NCI-H187 (cell line): ENCODE measurements at places on chromosomes 5 and 9.
A peak's percentile ranks its signal among the peaks of the same experiment; 100 is the strongest.

- peak; percentile 49 for DNase-seq
Observed at GRCh38 chr9:77751341-77752091, 103.4 kb upstream of the GNA14 start.

DNA sequence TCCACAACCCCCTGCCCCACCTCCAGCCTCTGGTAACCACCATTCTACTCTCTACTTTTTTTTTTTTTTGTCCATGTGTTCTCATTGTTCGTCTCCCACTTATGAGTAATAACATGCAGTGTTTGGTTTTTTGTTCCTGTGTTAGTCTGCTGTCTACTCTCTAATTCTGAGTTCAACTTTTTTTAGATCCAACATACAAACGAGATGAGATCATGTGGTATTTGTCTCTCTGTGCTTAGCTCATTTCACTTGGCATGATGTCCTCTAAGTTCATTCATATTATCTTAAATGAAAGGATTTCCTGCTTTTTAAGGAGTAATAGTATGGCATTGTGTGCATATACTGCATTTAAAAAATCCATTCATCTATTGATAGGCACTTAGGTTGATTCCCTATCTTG lies 130.9 kb downstream of the NMUR2 start:
- DNase-seq = no peak

DNA sequence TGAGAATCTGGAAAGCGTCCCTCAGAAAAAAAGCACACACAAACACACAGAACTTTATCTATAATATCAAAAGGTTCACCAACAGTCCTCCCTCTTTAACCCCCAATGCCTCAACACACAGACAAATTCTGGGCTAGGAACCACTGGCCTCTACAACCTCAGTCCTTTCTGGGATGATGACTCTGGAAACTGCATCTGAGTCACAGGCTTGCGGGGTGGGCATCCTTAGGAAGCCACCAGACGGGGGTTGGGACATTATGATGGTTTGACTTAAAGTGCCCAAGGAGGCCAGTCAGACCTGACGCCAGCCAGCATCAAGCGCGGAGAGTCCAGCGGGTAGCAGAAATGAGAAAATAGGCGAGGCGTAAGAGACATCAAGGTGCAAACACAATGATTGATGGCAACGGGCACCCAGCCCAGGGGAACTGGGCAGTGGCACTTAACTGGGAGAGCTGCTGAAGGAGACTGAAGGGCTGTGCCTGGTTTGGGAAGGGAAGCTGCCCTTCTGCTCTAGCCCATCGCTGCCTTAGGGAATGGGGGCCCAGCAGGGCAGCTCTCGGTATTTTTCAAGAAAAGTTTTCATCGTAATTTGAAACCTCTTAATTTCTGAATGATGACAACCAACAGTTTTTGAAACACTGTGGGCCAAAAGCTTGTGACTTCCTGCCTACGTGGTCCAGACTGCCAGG lies 20.7 kb downstream of the SPRY4 start:
- no peak for DNase-seq

- DNase-seq = no peak
Observed at GRCh38 chr9:6894135-6894534, 136.4 kb downstream of the KDM4C start.

DNA sequence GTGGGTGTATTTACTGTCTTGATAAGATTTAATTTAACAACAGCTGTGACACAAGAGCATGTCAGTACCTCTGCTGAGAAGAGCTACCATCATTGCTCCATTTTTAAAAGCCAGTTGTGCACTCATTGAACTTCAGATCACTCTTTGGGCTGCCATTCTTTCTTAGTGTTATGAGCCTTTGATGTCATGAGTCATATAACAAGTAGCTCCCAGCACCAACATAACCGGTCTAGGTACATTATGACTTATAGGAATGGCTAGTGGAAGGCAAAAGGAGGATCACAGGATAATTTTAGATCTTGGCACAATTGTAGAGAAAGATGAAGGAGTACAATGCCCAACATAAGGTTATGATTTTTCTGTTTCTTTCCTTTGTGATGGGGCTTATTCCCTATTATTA lies 170.8 kb upstream of the FBN2 start:
- no peak for DNase-seq

DNA sequence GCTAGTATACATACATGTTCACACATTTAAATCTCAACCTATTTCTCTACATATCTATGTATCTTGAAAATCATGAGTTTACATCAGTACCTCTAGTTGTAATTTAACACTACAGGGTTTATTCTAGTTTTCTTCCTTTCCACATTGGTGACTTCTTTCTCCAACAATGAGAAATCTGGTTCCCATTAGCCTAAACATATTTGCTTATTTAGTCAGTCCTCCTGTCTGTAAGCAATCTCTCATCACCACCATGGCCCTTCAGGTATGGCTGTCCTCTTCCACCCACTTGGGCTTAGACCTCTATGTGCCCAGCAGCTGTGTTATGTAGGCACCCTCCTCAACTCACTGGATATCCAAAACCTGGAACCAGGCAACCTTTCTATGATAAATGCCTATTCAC lies 8.0 kb upstream of the SPATA31D1 start:
- DNase-seq = no peak

- no peak for DNase-seq
Observed at GRCh38 chr9:10612641-10613398, at the start of gene PTPRD. Gene PTPRD, minus strand, starts transcription at chr9:10613002.

GRCh38 chr9:115042781-115043509 lies 75.0 kb downstream of the TNC start:
- DNase-seq = no peak

GRCh38 chr5:124747791-124748686 lies 1.6 kb upstream of the ZNF608 start:
- no peak for DNase-seq

DNA sequence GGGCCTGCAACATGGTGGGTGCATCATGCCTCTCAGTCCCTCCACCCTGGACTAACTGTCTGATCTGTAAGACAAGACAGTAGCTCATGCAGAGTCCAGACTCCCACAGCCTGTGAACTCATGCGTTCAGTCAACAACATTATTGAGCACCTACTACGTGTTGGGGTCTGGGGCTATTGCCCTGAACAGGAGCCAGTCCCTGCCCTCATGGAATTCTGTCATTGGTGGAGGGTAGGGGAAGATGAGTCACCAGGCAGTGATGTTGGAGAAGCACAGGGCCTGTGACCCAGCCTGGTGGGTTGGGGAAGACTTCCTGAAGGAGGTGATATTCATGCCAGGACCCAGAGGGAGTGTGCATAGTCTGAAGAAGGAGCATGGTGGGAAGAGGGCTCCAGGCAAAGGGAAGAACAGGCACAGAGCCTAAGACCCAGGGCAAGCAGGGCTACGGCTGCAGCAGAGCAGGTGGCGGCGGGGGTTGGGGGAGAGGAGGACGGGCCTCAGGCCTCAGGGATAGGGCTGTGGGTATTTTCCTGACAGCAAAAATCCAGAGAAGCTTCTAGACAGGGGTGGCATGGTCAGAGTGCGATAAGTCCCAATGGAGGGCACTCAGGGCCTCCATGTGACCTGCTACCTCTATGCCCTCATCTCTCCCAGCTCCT lies 26.7 kb upstream of the PSD2 start:
- no peak for DNase-seq

DNA sequence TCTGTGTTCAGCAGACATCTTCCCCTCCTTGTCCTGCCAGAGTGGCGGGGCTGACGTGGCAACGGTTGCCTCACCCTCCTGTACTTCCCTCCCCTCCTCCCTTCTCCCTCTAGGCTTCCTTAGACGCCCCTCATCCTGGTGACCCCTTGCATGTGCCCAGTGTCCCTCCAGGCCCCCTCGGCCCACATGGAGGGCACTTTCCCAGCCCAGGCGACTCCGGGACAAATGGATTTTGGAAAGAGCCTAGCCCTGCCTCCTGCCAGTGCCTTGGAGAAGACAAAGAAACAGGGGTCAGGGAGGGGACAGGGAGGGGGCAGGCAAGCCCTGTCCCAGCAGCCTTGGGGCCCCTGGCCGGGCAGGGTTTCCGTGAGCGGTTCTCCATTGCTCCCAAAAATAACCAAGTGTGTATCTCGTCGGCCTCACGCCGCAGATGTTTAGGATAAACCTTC lies 38.3 kb upstream of the NEURL1B start:
- no peak for DNase-seq

DNA sequence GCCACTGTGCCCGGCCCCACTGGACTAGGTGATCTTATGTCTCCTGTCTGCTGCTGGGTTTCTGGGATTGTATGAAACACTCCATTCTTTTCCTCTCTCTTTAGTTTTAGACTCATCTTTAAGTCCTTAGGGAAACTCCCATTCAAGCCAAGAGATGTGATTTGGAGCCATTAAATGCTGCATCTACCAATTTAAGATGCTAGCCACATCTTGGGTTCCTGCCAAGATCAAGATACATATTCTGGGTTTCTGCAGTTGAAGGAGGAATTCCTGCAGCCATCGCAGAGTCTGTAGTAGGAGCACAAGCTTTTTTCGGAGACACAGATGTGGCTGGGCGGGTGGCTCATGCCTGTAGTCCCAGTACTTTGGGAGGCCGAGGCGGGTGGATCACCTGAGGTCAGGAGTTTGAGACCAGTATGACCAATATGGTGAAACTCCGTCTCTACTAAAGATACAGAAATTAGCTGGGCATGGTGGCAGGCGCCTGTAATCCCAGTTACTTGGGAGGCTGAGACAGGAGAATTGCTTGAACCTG lies 23.2 kb downstream of the STXBP1 start:
- no peak for DNase-seq

DNA sequence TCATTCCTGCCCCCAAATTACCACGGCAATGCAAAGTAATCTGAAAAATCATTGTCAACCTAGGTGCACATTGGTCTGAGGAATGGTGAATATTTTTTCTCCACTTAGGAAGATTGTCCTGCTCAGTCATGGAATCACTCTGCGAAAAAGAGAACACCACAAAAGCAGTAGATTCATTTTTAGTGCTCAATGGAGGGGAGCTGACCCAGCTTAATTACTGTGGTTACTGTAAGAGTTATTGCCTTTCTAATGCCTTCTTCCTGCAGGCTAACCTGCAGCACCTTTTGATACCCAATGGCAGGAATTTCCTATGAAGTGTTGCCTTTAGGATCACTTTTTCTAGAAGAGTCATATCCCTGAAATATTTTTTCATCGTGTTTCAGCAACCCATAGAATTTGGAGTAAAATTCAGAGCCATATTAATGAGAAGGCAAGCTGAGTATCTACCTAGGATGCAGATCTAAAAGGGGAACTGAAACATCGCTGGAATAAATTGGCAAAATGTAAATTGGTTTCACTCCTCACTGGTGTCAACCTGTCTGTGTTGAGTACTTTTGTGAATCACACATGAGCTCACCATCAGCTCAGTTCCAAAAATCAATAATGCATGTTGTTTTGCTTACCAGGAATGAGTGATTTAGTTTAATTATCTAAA lies 464.5 kb downstream of the CSNK1G3 start:
- no peak for DNase-seq

DNA sequence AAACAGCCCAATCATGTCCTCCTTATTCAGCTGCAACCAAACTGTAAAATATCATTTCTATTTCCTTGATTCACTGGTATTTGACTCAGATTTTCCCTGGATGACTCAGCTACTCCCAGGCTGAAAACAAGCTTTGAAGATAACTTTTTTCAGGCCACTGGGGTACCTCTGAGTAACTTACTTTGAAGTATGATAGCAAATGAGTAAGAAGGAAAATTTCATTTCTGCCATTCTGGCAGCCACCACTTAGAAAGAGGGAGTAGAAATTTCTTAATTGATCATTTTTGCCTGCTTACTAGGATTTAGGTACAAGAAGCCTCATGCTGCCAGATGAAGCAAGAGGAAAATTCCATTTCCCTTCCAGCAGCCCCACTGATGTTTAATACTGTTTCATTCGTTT lies 247.4 kb downstream of the PRELID2 start:
- DNase-seq = no peak

DNA sequence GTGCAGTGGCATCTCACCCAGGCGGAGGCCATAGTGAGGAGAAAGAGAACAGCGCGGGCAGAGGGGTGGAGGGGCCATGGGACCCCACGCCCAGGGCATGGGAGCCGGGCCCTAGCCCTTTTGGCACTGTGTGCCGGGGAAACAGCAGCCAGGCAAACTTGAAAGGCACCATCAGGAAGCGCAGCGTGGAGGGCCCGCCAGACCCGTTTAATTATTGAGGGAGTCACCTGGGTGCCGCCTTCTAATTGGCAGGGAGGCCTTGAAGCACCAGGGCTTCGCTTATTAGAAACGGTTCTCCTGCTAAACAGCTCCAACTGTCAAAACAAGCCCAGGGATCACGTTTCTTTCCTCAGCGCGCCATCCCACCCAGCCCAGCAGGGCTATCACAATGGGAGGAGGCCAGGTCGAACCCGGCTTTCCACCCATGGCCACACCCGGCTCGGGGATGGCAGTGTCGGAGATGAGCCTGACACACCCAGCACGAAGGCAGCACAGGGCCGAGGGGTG lies 104.6 kb upstream of the SARDH start:
- DNase-seq = no peak

GRCh38 chr9:83430681-83431080 lies 107.5 kb downstream of the FRMD3 start:
- DNase-seq = no peak

DNA sequence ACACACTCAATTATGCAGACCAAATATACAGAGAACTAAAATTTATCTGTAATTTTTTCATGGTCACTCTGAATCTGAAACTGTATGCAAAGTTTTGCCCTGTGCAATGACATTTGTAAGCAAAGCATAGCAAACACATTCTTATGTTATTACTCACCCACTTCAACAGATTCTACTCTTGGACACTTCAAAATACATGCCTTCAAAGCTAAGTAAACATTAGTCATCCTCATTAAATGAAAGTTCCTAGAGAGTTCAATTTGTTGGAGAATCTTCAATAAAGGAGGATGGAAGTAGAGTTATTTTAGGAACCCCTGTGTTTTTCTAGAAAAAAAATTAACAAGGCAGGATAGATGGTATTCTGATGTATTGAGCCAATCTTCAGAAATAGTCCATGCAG lies 639.7 kb upstream of the C9orf72 start:
- DNase-seq = no peak

GRCh38 chr9:4550777-4551484 lies 60.7 kb downstream of the SLC1A1 start:
- no peak for DNase-seq

DNA sequence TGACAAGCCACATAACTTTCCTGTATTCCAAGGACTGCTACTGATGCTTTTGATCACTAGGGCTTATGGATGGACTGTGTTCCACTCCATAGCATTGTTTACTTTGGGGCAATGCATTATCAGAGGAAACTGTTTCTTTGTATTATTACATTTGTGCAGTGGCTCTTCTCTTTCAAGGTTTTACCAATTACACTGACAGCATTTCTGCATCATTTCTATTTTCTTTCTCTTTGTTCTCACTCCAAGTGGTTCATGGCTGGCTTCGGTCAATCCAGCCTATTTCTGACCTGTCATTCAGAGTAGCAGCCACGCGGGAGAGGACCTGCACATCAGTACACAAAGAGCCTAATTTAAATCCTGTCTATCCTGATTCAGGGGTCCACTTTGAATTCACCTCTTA lies 711.0 kb downstream of the TLE4 start:
- DNase-seq = no peak

DNA sequence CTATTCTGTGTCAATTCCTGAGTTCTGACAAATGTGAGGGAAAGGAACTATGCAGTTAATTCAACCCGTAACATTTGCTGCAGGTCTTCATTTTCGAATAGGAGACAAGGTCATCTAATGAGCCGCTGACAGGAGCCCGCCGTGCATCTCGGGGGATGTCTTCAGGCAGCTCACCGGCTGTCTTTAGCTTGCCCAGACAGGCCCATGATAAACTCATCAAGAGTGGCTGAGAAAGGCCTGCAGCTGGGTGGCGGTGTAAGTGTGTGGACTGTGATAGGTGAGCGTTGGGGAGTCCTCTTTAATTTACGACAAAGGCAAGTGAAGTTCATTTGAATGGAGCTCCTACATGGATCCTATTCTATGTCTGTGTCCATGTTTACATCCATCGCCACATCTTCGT lies 190.5 kb downstream of the ADCY2 start:
- DNase-seq = peak; percentile 10
